MV-4-11 (cell line): ENCODE measurements at places on chromosomes 16 and 17.

DNA sequence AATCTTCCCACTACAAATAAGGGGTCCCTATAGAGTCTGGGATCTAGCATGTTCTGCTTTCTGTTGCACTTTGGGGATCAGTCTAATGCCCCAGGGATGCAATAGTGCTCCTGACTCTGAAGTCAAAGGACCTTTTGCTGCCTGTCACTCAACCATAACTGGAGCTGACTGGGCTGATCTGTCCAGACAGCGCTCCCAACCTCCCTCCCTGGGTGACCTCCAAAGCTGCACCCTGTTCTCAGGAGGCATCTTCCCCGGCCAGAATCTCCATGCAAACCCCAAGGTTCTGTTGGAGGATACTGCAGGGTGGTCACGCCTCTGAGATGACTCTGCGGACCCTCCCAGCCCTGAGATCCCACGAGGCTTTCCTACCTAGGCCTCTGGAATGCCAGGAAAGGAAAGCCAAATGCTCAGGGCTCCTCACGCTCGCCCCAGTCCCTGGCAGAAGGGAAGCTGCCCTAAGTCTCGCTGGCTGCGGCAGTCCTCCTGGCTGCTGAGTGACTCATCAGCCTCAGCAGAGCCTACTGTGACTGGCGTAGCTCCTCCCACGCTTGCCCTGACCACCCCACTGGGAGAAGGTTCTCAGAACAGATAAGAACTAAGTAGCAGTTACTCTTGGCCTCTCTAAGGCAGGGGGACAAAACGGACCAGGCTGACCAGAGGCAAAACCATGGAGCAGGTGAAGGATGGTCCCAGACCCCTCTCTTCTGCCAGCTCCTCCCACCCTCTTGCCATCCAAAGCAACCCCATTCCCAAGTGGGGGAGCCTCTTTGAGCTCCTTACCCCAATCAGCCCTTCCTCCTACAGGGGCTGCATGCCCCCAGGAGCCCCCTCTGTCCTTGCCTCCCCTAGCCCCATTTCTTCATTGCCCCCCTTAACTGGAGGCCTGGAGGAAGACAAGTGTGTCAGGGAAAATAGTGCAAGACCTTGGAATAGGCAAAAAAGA is 124.1 kb upstream of the TNRC6C start:
- peak; percentile 89 for DNase-seq

DNA sequence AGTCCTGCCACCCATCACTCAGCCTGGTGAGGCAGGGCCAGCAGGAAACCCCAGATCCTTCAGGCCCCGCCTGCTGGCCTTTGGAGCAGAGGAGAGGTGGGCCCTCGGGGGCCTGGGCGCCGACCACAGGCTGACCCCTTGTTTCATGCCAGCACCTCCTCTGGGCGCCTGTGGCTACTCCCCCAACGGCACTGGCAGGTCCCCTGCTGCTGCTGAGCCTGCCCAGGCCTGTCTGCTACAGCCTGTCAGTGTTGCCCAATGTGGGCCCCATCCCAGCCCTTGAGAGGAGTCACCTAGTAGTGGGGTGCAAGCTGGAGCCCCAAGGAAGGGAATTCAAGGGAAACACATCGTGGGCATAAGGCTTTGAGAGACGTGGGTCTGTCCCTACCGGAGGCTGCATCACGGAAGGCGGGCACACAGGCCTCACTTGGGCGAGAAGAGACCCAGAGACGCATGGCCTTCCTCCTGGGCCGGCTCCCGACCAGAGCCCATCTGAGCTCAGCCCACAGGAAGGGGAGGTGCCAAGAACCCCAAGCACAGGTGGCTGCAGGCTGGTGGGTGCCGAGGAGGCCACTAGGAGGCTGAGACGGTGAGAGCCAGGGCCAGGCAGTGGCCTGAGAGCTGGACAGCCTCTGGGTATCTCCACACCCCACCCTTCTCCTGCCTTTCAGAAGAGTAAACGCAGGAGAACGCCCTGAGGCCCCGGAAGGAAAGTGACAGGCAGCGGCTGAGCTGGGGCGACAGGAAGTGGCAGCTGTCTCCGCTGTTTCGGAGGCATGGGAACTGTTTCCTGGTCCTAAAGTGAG is 8.0 kb upstream of the FASN start:
- DNase-seq = peak; percentile 85

DNA sequence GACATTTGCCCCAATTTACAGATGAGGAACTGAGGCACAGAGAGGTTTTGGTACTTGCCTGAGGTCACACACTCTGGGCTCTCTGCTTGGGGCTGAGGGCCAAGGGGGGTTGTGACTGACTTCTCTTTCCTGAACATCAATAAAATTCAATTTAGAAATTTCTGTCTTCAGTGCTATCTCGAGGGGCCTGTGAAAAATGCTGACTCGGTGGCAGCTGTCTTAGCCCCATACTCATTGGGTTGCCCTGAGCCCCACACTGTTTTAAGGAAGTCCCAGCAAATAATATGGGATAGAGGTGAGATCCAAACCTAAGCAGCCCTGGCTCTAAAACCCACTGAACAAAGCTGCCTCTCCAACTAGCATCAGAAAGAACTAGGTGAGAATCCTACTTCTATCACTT is 7.0 kb upstream of the BRCA1 start:
- no peak for DNase-seq

DNA sequence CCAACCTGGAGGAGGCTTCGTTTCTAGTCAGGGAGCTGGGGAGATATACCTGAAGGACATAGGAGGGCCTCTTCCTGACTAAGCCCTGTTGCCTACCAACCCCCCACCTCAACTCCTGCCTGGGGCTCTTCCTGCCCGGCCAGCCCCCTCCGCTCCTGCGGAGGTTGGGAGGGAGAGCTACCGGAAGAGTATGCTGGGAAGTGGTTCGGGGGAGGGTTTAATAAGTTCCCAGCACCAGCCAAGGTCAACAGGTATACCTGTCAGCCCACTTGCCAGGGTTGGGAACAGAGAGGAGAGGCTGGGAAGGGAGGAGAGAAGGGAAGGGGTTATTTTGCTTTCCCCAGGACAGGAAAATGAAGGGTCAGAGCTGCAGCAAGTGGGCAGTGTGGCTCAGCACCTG is 4.7 kb downstream of the PPP1R1B start:
- DNase-seq = no peak

GRCh38 chr17:7988750-7989178 is 13.7 kb upstream of the GUCY2D start:
- DNase-seq = peak; percentile 85

DNA sequence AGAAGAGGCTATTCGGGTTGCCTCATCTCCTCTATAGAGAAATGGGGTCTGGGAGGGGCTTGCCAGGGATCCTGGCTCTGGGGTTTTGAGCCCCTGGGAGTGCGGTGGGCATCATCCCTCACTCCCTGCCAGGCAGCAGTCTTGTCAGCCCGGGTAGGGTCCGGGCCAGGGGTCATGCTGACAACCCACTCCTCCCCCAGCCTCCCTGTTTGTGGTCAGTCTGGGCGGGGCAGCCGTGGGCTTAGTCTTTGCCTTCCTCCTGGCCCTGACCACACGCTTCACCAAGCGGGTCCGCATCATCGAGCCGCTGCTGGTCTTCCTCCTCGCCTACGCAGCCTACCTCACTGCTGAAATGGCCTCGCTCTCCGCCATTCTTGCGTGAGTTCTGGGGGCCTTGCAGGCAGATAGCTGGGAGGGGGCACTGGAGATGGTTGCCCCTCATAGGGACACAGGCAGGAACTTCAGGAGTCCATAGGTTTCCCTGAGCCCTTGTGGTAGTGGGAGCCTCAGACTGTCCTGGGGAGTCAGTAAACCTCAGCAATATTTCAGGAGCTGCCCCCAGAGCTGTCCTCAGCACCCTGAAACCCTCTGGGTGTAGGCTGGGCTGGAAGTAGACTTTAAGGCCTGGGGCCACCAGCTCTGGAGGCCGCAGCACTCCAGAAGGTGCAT is 6.9 kb downstream of the SLC9A5 start:
- DNase-seq = no peak

GRCh38 chr16:83809092-83809491 is 1.3 kb downstream of the HSBP1 start:
- DNase-seq = no peak

- no peak for DNase-seq
These were observed 589 bp downstream of the PEMT start for GRCh38 chr17:17590883-17591354.

GRCh38 chr16:14309001-14309886 is 238.1 kb downstream of the MRTFB start:
- no peak for DNase-seq

GRCh38 chr16:15445450-15445849 is 11.1 kb downstream of the BMERB1 start:
- DNase-seq = no peak

GRCh38 chr17:33500151-33500550 is 207.1 kb upstream of the ASIC2 start:
- no peak for DNase-seq

DNA sequence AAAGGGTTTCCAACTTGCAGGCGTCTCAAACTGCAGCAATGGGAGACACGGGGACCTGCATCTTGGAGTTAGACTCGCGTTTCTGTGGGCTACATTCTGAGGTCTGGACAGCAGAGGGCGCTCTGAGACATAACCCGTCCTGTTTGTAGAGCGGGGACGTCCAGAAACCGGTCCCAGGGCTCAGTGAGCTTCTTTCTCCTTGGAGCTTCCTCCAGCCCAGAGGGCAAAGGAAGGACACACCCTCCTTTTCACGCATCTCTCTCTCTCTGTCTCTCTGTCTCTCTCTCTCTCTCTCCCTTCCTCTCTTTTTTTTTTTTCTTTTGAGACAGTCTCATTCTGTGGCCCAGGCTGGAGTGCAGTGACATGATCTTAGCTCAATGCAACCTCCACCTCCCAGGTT is 19.8 kb downstream of the COX4I1 start:
- DNase-seq = peak; percentile 82

GRCh38 chr17:8754890-8755289 is 3.5 kb downstream of the SPDYE4 start:
- no peak for DNase-seq

- no peak for DNase-seq
These were observed 798.4 kb upstream of the EEF2KMT start for GRCh38 chr16:5895976-5896375.

DNA sequence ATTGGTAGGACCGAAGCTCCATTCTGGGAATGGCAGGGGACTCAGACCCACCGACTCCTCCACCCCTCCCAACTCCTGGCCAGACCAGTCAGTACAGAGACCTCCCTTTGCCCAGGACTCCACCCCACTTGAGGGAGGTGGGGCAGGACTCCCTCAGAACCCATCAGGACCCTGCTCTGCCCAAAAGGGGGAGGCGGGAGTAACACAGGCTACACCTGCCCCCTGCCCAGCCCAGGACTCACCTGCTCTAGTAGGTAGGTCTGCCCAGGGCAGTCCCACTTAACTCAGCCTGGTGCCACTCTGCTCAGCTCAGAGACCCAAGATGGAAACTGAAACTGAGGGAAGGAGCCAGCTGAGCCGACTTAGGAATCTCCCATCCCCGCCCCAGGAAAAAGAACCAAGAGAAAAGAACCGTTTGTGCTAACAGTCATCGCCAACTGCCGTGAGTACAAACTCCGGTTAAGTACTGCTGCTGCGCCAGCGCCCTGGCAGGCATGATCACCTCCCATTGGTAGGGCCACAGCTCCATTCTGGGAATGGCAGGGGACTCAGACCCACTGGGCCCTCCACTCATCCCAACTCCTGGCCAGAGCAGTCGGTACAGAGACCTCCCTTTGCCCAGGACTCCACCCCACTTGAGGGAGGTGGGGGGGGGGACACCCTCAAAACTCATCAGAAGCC is 503 bp downstream of the DHX58 start:
- peak; percentile 9 for DNase-seq

DNA sequence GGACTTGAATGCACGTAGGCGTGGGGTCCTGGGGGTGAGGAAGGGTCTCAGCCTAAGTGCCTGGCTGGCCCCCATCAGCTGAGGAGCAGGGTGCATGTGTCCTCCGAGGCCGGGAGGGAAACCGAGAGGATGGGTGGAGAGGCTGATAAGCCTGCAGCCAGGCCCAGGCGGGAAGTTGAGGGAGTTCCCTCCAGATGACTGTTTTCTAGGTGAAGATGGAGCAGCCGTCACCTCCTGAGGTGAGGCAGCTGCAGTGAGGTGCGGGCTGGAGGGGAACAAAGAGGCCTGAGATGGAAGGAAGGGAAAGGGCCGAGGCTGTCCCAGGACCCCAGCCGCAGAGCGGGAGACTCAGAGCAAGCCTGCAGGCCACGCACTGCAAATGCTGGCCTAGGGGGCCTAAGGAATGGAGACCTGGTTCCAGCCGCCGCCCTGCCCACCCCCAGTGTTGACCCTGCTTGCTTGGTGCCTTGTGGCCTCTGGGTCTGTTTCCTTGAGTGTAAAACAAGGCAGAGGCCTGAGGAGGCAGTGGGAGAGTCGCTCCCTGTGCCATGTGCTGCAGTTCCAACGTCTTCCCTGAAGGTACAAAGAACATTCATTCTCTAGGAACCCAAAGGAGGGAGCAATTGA is 3.0 kb downstream of the PECAM1 start:
- DNase-seq = no peak

DNA sequence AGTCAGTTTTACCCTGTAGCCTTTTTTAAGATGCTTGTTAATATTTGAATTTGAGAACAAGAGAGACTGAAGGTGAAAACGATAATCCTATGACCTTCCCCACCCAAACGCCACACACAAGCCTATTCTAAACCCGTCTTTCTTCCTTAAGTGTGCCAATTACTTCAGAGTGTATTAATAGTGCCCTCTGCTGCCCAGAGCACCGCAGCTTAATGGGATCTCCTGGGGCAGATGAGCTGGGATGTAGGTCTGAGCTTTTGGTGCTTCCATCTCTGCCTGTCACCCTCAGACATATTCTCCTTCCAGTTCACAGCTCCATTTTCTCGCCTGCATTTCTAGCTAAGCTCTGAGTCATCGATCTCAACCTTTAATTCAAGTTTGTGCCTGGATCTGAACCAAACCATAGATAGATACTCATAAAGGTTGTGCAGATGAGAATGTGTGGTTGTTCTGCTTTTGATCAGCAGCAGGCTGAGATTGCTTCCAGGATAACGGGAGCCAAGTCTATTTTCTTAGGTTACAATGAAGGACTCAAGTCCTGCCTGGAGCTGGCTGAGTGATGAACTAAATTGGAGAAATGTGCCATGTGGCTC is 46.4 kb upstream of the CDH13 start:
- no peak for DNase-seq

DNA sequence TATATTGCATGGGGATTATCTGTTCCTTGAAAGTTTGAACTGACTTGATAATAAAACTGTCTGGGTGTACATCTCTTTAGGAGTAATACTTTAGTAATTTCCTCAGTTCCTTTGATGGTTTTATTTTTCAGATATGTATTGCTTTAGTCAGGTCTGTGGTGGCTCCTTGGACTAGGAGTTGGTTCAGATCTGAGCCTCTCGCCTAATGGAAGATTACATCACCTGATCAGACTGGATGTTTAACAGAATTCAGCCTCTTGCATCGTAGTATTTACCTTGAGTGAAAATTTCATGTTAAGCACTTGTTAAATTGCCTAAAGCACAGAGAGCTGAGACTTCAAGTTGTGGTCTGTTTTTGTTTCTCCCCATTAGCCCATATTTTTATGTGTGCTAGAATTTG is 267.3 kb downstream of the MAP2K4 start:
- no peak for DNase-seq

- DNase-seq = no peak
These were observed 154.7 kb downstream of the C16orf78 start for GRCh38 chr16:49528060-49528865.
